ENCODE measurements at places on chromosomes 11 and 22.
A peak's percentile ranks its signal among the peaks of the same experiment; 100 is the strongest.

DNA sequence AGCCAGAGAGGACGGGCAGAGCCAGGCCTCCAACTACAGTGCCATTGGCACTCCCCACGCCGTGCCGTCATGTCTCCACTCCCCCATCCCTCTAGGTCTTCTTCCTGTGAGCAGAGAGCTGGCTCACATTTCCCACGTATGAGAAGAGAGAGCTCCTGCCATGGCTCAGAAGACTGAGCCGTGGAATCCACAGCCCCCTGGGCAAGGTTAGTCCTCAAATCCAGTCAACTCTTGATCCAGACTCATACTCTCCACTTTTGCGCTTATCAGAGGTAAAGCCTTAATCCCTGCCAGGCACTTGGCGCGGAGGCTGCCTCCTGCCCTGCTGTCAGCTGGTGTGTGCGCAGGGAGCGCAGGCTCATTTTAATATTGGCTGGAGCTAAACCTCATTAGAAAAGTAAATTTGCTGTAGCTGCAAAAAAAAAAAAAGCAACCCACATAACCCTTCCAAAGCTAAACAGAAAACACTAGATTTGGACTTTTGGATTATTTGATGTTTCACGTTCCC is 4.7 kb downstream of the B3GAT1 start:
- DNase-seq: no peak

DNA sequence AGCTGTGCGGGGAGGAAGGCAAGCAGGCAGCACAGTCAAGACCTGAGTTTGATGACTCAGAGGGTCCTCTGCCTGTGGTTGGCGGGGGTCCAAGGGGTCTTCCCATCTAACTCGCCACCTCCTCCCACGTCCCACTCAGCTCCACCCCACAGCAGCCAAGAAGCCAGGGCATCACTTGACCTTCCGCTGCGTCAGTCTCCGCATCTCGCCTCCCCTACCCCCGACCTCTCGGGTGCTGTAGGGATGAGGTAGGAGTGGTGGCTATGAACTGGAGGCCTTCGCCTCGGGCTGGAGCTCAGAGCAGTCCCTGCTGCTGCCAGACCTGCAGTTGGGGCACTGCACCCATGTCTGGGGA is 90.6 kb downstream of the CDKN1C start:
- DNase-seq: peak; percentile 6

GRCh38 chr11:60974726-60975125 is 3.2 kb downstream of the CD6 start:
- DNase-seq: no peak

GRCh38 chr11:27282806-27283205 is 80.2 kb downstream of the CCDC34 start:
- DNase-seq: no peak

DNA sequence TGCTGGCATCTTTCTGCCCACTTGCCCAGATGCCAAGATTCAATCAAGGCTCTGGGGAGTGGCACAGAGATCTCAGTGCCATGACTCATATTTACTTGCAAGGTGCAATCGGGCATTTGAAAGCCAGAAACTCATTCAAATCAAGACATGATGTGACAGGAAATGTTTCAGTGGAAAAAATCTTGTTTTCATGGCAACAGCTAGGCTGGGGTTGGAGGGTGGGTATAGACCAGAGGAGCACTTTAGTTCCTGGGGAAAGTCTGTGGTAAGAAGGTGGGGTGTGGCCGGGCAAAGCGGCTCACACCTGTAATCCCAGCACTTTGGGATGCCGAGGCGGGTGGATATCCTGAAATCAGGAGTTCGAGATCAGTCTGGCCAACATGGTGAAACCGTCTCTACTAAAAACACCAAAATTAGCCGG is 1.2 kb downstream of the MAJIN start:
- peak; percentile 29 for DNase-seq

DNA sequence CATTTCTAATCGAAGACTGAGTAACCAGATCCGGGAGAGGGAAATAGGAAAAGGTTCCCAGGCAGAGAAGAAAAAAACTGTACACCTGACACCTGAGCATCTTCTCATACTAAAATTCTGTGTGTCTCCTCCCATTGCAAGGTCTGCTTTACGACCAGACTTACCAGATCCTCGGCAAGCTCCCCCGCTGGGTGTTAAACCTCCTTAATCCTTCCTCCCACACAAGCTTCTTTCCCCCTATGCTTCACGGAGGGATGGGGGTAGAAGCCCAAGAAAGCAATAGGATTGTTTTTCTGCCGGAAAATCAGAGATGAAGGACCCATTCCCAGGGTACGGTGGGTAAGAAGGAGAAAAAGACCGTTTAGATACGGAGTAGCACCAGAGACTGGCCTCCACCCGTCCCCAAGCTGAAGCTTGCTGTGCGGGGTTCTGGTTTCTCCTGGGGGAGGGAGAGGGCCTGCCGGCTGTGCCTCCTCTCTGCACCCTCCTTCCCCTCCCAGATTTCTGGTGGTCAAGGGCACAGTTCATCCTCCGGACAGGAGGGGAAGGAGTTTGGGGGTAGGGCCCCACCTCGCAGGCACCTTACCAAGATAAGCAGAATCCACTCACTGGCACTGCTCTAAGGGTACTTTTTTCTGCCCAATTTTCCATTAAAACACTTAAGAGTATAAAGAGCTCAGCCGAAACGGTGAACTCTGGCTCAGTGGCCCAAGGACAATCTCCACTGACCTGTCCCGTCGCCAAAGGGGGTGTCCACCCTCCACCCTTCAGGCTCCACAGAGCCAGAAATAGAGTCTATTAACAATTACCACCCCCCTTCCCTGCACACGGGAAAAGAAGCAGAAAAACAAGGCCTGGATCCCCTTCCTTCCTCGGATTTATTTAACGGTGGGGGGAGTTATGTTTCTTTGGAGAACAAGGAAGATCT is 1.2 kb downstream of the TOB2 start:
- peak; percentile 24 for DNase-seq

- no peak for DNase-seq
Observed at GRCh38 chr11:47495856-47496217, 46.9 kb upstream of the RAPSN start.

- peak; percentile 62 for DNase-seq
Observed at GRCh38 chr22:20550851-20551744, 43.7 kb downstream of the MED15 start.

DNA sequence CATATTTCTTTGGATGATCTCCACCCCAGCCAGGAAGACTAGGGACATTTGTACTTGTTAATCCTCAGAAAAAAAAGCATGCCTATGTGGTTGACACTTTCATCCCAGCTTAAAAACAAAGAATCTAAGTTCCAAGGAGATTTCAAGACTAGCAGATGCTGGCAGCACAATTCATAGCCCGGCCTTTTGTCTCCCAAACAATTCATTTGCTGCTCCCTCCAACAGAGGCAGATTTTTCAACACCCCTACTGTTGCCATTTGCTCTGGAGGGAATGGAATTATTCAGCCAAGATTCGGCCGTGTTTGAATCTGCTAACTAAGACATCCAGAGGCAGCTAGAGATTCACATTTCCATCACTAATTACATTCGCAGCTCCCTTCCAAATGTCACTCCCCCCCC is 15.3 kb downstream of the P2RX3 start:
- DNase-seq: no peak

DNA sequence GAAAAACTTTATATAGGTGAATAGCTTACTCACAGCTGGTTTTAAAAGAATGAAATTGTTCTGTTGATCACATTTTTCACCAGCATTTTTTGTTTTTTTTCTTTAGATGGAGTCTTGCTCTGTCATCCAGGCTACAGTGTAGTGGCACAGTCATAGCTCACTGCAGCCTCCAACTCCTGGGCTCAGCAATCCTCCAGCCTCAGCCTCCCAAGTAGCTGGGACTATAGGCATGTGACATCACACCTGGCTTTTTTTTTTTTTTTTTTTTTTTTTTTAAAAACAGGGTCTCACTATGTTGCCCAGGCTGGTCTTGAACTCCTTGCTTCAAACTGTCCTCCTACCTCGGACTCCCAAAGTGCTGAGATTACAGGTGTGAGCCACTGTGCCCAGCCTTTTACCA is 3.6 kb downstream of the PACS1 start:
- peak; percentile 41 for DNase-seq

DNA sequence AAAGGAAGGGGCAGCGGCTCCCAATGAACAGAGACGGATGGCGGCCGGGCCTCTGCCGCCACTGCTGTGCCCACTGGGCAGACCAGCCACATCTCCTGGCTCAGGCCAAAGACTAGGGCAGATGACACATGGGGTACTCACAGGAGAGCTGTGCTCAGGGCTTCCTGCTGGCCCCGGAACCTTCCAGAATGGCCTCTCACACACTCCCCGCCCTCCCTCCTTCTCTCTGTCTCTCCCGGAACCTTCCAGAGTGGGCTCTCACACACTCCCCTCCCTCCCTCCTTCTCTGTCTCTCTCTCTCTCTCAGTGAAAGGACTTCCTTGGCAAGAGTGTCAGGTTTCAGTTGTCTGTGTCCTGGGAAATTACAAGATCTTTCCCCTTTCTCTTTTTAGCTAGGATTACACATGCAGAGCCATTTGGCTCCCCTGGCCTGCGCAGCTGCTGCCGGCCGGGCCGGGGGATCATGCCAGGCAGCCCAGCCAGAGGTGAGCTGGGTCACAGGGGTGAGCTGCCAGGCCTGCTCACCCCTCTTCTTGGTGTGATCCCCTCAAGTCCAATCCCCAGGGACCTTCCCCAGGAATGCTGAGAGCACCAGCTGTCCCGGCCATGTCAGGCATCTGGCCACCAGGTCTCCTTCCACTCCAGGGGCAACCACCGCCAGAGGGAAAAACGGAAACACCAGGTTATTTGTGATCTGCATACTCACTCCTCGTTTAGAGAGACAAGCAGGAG is 45.3 kb upstream of the ADA2 start:
- DNase-seq: no peak

DNA sequence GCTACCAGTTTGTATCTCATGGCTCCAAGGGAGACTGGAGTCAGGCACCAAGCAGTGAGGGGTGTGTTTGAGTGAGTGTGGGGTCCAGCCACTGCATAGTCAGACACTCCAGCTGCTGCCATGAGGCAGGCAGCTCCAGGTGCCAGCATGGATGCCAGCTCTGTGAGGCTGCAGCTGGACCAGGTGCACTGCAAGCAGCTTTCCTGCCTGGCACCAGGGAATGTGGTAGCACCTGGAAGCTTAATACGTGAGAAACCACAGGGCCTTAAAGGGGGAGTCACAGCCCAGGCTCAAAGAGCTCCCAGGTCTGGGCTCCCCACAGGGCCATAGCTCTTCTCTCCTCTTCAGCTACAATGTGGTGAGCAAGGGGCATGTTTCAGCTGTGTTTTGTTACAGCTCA is 817.8 kb upstream of the LUZP2 start:
- DNase-seq: no peak

DNA sequence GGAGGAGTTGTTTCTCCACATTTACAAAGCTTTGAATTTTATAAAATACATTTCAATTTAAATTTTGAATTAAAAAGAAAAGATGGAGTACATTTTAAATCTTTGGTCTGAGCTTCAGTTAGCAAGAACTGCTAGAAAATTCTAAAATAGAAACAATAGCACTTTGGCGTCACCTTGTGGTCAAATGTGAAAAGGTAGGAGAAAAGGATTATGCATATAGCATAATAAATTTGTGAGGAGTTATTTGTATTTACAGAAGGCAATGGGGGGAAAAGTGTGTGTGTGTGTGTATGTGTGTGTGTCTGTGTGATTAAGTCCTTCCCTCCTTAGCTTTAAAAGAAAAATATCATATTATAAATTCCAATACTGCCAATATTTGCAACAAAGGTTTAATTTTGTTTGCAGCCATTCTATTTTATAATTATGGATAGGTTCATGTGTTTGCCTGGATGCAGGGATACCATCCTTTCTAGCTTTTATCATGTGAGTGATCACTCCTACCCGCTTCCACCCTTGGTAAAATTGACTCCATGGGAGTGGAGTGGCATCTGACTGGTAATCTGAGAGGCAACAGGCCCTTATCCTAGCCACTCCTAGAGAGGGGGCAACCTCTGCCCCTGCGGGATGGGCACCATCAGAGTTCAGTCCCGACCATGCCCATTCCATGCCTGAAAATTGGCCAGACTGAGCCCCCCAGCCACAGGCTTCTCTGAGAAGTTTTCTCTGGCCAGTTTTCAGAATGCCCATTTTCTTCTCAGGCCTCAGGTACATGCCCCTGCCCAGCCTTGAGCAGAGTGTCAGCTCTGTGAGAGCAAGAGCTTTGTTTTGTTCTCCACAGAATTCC is 13.6 kb upstream of the LGR4 start:
- DNase-seq: no peak

- DNase-seq: no peak
Observed at GRCh38 chr11:76524461-76524860, 79.6 kb downstream of the EMSY start.

DNA sequence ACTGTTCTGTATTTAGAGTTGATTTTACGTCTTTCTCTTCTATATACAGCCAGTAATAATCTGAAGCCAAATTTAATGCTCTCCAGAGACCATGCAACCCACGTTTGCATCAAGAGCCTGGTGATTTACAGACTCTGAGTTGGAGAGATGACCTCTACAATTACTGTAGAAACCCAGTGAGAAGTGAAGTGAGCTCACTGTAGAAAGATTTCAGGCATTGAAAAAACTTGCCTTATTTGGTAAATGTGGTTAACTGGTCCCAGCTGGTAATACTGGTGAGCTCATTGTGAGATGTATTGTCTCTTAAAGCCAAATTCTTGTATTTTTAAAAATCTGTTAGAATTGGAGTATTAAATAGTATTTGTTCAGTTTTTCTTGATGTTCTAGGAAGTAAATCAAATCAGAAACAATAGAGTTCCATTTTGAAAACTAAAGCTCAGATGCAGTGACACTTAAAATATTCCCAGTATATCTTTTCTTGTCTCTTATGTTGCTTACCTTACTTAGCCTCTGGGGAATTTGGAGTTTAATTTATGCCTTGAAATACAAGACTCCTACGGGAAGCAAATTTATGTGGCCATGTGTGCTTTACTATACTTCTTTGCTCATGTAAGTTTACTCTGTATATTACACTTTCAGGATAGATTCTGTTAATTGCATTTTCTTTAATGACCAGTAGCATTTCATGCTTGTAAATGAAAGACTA is 189.9 kb downstream of the ARHGAP42 start:
- no peak for DNase-seq

GRCh38 chr11:10891151-10891720 is 33.4 kb upstream of the ZBED5 start:
- DNase-seq: no peak

DNA sequence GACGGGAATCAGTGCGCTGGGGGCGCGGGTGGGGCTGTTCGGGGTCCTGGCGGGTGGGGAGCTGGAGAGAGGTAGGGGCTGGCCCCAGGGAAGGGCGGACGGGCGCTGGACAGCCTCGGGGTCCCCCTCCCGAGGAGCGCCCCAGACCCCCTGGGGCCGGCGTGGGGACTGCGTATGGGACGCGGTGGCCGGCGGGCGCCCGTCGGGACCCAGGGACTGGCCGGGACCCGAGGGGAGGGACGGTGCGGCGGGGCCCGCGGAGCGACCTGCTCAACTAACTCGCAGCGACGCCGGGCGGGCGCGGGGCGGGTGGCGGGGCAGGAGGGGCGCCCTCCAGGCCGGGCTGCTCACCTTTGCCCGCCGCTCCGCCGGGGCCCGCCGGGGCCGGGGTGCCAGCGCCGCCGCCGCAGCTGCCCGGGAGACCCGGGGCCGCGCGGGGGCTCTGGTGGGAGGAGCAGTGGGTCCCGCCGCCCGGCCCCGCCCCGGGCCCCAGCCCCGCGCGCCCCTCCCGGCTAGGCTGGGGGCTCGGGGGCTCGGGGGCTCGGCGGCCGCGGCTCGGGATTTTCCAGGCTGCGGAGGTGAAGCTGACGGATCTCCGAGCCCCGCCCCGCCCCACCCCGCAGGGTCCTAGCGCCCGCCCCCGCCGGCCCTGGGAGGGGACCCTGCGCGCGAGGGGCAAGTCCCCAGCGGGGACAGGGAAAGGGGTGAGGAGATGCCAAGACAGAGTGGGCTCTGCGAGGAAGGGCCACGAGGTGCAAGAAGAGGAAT is 12.3 kb downstream of the STARD10 start:
- DNase-seq: peak; percentile 63

- DNase-seq: no peak
Observed at GRCh38 chr11:67320011-67320410, 16.7 kb downstream of the SSH3 start.

- no peak for DNase-seq
Observed at GRCh38 chr11:113982306-113982705, 7.4 kb downstream of the HTR3A start.

Data from activated naive CD4-positive, alpha-beta T cell treated with anti-CD3 and anti-CD28 coated beads, Interleukin-2, amount 50 U/mL, for 16 hours (primary cell).